Fibroblast of upper back skin (primary cell): ENCODE measurements at places on chromosomes 16 and 17.

DNA sequence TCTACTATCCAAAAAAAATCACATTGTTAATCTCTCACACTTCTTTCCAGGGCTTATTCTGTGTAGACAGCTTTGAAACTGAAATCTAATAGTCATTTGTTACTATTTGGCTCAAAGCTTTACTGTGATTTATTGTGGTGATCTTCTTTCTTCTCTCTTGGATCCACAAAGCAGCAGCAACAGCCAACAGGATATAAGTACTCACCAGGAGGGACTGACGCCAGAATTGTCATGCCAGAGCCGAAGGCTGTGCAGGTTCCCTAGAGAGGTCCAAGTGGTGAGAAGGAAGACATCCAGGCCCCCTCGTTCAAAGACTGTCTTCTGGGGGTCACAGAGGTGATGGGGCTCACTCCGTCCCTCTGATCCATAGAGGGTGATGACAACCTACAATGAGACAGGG lies 33.3 kb downstream of the PKD1L3 start:
- no peak for DNase-seq

DNA sequence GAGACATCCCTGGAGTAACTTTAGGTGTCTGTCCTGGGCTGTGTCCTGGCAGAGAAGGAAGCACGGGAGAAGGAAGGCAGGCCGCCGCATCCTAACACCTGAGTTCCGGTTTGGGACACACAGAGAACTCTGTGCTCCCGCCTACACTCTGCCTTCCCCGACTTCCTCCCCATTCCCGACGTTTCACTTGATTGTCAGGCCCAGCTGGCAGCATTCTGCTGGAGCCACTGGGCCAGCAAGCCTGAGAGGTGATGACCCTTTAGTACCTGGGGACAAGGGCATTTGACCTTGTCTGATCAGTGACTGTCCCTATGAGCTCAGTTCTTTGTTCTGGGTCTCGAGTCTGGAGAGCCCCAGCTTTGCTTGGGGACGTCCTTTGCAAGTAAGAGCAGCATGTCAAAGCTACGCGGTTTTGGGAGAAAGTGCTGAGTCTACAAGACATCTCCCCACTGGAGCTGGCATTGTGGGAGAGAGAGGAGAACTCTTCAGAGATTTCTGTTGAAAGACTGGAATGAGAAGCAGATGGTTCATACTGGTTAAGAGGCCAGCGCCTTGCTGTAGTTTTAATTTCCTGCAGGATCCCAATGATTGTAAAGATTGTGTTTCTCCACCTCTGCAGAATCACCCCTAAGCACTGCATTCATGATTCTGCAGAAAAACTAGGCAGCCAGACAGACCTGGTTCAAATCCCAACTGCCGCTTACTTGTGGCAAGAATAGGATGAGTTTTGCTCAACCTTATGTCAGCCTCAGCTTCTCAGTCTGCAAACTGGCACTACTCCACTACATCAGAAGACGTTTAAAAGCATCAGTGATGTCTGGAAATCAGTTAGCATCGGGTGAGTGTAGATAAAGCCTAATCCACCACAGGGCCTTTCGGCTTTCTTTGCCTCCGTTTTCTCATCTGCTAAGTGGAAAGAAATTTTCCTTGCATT lies 20.6 kb downstream of the ABAT start:
- no peak for DNase-seq

DNA sequence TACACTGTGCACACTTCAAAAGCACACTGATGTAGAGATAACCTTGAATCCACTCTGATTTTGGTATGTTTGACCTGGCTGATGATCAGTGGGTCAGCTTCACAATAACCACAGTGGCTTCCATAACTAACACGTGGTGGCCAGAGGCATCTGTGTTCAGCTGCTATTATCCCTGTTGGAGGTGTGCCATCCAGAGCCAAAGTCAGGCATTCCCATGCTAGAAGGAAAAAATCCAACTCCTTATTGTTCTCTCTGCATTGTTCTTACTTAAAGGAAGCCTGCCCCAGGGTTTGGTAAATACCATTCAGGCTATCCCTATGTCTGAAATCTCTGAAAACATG lies 127.3 kb upstream of the MON1B start:
- no peak for DNase-seq

GRCh38 chr17:45284176-45285140 lies 22.6 kb upstream of the SPATA32 start:
- no peak for DNase-seq

GRCh38 chr17:63495491-63495890 lies 18.6 kb downstream of the ACE start:
- no peak for DNase-seq

GRCh38 chr16:3727806-3728381 lies 10.6 kb upstream of the TRAP1 start:
- DNase-seq = no peak

- no peak for DNase-seq
These were observed 17.0 kb downstream of the ALOX15B start for GRCh38 chr17:8055851-8056231.

GRCh38 chr16:50708373-50709060 lies 15.1 kb downstream of the NOD2 start:
- DNase-seq = no peak

DNA sequence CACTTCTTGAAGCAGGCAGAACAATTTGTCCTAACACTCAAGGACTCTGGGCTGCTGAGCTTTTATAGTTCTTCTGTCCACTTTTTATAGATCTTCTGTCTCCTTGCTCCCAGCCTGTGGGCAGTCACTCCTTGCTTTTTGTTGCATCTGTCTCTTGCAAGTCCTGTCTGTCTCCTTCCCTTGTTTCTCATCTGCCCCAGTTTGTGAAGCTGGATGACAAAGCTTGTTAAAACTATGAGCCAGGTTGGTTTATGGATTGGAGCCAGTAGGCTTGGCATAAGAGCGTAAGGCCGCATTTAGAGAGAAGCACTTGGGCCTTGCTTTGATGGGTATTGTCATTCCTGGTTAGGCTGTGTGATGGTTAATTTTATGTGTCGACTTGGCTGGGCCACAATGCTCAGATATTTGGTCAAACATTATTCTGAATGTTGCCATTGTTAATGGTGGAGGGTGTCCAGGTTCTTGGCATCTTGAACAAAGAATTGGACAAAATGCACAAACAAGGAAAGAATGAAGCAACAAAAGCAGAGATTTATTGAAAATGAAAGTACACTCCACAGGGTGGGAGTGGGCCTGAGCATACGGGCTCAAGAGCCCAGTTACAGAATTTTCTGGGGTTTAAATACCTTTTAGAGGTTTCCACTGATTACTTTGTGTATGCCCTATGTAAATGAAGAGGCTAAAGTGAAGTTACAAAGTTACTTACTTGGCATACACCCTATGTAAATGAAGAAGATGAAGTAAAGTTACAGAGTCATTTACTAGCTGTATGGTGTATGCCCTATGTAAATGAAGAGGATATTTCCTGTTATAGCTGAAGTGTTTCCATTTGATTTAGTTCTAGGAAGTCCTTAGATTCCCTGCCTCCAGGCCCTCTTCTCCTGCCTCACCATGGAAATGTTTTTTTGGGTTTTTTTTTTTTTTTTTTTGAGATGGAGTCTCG lies 8.0 kb upstream of the CPPED1 start:
- no peak for DNase-seq

DNA sequence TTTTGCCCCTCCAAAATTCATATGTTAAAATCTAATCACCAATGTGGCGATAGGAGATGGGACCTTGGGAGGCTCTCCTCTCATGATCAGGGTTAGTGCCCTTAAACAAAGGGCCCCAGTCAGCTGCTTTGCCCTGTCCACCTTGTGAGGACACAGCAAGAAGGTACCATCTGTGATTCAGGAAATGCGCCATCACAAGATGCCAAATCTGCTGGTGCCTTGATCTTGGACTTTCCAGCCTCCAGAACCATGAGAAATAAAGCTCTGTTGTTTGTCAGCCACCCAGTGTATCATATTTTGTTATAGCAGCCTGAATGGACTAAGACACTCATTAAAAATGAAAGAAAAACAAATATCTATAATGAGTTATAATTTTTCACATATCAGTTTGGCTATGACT lies 63.0 kb upstream of the NKD1 start:
- no peak for DNase-seq

GRCh38 chr17:70110443-70110880 lies 35.4 kb downstream of the KCNJ16 start:
- DNase-seq = peak; percentile 14

DNA sequence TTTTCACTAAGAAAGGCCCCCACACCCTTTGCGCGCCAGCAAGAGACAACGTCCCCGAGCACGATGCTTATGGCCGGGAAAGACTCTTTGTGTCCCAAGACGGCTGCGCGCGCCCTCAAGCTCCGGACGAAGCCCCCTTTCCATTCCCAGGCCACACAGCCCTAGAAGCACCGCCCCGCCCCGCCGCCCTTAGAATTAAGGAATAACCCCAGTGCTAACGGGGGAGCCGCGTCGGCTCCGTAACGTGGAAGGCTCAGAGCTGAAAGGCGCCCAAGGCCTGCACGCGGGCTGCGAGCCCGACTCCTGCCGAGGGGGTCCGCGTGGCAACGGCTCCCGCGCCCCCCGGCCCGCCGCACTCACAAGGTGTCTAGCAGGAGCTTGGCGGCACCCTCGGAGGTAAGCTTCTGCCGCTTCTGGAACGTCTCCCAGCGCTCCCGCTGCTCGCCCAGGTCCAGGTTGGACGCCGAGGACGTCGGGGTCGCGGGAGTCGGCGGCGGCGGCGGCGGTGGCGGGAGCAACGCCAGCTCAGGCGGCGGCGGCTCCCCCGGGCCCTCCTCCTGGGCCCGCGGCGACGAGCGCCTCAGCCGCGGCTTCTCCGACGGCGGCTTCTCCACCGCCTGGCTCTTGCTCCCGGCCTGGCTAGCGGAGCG lies 477 bp downstream of the CENPV start:
- DNase-seq = peak; percentile 23

DNA sequence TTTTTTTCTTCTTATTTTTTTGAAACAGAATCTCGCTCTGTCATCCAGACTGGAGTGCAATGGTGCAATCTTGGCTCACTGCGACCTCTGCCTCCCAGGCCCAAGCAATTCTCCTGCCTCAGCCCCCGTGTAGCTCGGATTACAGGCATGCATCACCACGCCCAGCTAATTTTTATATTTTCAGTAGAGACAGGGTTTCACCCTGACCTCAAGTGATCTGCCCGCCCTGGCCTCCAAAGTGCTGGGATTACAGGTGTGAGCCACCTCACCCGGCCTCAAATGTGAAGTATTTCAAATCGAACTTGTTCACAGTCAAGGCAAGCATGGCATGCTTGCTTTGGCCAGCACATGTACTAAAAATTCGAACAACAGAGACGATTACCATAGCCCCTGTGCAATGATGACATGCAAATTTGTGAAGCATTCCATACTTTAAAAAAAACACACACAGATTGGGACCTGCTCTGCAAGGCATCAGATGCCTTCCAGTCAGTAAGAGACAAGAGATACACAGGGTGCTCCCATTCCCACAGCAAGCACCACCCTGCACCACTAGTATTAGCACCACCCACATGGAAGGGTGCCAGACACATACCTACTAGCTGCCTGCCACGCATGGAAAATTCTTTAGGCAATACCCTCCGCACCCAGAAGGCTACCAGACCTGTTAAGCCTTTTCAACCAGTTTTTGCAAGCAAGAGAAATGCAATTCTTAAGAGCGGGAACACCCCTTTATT lies 47.2 kb downstream of the ANKRD11 start:
- DNase-seq = peak; percentile 53
